ENCODE measurements at places on chromosomes 1 and 21.

- DNase-seq = no peak
These were observed 98.7 kb downstream of the NCAM2 start for GRCh38 chr21:21096956-21097355.

DNA sequence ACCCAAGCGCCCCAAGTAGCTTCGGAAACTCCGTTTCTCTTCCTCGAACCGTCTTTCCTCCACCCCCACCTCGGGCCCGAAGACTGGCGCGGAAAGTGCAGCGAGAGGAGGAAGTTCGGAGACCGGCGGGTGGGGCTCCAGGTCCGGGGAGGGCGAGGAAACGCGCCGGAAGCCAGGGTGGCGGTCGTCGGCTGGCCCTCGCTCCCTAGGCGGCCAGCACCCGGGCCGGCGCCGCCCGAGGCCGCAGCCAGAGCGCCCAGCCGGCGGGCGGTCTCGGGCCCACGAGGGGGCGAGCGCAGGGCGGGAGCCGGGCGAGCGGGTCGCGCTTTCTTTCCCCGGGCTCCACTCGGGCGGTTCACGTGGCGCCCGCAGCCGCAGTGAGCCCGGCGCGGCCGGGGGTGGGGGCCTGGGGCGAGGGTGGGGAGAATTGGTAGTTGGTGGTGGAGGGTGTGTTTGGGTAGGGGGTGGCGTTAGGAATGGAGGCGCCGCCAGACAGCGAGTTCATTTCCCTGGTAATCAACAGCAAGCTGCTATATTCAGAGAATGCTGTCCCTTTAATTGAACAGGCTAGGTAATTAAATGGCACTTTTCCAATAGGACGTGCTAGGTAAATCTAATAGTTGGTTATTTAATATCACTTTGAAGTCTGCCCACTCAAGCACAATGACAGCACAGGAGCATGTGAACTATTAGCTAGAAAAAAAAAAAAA is 6.7 kb downstream of the LMO4 start:
- peak; percentile 37 for DNase-seq

- DNase-seq = no peak
These were observed 95.3 kb upstream of the ACTRT2 start for GRCh38 chr1:2925918-2926317.

DNA sequence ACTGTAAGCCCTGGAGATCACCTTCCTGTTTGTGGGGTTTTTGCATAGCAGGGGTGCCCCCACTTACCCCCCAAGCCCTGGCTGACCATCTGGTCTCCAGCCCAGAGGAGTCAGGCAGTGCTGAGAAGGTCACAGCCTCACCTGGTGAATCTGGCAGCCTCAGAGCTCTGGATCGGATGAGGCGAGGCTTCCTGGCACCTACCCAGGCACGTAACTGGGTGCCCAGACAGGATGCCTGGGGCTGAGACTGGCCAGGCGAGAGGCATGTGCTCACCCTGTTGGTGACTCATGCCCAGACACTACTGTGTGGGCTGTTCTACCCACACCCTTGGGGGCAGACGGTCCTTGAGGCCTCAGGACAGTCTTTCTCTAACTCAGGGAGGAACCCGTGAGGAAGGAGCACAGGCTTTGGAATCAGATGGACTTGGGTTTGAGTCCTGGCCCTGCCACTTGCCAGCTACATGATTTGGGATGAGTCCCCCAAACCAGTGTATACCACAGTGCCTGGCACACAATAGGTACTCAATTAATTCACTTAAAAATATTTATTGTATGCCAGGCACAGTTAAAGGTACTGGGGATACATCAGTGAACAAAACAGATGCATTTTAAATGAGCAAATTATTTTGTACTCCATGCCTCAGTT is 15.1 kb upstream of the PADI3 start:
- DNase-seq = no peak

DNA sequence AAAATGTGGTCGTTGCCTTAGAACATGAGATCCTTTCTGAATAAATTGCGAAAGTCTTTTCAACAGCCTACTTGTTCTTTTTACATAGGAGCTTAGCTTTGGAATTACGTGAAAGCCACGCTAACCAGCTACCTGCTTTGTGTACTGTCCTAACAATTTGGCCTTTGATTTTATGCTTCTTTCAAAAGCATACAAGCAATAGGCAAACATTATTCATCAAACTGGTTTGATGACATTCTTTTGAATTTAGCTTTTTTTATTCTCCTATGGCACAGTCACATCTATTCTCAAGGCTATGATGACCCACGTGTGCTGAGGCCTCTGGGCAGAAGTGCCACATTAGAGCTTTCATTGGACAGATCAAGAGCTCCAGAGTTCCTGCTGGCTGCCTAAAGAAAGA is 178.0 kb upstream of the DPT start:
- DNase-seq = no peak

DNA sequence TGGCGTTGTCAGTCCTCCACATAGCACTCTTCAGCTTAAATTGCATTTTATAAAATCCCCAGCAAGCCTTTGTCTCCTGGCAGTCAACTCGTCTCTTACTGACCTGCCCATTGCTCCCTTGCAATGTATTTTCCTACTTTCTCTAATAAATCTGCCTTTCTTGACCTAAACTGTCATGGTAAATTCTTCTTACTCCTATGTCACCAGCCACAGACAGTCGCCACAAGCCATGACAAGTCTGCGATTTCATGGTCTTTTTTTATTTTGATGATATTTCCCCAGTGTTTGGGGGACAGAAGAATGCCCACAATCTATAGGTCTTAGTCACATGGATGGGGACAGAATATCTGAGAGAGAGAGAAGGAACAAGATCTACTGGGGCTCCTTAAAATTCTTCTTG is 8.4 kb downstream of the IFNAR2 start:
- DNase-seq = no peak

GRCh38 chr1:93958726-93959100 is 49.5 kb upstream of the GCLM start:
- DNase-seq = no peak

DNA sequence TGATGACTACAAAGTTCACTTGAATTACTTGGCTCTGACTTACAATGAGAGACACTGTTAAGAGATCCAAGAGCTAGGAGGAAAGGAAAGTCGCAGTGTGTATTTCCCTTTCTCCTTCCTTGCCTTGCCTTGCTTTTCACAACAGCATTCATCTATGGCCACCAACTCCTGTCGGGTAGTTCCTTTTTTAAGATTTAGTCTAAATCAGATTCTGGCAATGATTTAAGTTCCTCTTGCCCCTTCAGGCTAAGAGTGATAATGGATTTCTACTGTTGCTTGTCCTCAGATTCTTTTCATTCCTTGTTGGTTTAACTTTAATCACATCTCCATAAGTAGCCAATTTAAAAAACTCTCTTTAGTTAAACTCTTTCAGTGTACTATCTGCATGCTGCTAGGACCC is 91.9 kb downstream of the GTF2B start:
- DNase-seq = no peak

GRCh38 chr1:232923739-232924386 is 26.5 kb upstream of the NTPCR start:
- peak; percentile 11 for DNase-seq

DNA sequence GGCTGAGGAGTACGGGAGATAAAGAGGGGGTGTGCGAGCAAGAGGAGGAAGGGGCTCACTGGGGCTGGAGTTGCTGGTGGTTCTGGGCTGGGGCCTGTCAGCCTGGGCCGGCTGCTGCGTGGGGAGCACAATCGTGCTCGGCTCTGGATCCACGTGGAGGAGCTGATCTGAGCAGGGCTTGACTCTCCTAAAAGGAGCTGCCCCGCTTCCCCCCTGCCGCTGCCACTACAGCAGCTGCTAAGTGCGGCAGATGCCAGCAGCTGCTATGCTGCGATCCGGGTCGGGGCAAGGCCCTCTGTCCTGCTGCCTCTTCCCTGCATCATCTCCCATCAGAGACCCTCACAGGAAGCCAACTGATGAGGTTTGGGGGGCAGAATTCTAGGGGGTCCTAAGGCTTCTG is 165.9 kb downstream of the PCBP3 start:
- DNase-seq = no peak

GRCh38 chr1:174786760-174787159 is 213.0 kb upstream of the CACYBP start:
- DNase-seq = no peak

DNA sequence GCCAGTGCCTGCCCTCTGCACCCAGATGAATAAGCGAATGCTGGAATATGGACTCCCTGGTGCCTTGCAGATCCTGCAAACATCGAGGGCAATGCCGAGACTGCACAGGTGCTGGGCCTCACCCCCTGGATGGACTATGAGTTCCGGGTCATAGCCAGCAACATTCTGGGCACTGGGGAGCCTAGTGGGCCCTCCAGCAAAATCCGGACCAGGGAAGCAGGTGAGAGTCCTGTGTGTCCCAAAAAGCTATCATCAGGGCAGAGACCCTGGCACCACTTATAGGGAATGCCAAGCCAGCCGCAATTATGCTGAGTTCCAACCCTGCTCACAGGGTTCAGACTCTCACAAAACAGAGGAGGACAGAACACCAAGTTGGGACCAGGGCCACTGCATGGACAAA is 17.2 kb downstream of the TMEM81 start:
- no peak for DNase-seq

- DNase-seq = no peak
These were observed 843 bp downstream of the DIP2A start for GRCh38 chr21:46459356-46460112.

GRCh38 chr1:53384796-53385195 is 56.9 kb upstream of the LRP8 start:
- no peak for DNase-seq

GRCh38 chr1:229623838-229624237 is 2.1 kb downstream of the TAF5L start:
- DNase-seq = no peak

DNA sequence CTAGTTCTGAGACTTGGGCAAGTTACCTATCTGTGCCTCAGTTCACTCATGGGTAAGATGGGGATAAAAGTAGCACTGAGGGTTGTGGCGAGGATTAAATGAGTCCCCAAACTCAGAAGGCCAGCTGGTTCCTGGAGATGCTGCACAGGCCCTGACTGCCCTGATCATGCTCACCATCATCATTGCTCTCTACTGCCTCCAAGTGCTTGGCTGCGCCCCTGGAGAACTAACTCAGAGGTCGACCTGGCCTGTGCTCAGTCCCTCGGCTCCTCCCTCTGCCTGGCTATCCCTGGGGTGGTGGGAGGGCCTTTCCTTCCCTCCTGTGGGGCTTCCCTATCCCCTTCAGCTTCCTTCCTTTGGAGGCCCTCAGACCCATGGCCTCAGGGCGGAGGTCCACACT is 5.6 kb downstream of the SLC5A9 start:
- no peak for DNase-seq

GRCh38 chr1:75132242-75132811 is 1.9 kb upstream of the LHX8 start:
- no peak for DNase-seq

DNA sequence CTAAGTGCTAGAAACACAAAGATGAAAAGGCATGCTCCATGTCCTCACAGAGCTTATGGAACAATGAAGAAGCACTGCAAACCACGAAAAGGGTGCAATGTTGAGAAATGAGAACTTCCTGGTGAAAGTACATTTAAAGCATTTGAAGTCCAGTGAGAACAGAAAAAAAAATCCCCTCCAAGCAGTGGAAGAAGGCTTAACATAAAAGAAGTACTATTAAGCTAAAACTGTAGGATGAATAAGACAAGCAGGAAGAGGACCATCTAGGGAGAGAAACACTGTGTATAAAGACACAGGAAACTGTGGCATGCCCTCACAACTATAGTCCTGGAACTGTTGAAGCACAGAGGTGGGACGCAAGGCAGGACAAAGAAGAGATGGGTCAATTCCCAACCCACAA is 10.0 kb downstream of the TP53BP2 start:
- no peak for DNase-seq

DNA sequence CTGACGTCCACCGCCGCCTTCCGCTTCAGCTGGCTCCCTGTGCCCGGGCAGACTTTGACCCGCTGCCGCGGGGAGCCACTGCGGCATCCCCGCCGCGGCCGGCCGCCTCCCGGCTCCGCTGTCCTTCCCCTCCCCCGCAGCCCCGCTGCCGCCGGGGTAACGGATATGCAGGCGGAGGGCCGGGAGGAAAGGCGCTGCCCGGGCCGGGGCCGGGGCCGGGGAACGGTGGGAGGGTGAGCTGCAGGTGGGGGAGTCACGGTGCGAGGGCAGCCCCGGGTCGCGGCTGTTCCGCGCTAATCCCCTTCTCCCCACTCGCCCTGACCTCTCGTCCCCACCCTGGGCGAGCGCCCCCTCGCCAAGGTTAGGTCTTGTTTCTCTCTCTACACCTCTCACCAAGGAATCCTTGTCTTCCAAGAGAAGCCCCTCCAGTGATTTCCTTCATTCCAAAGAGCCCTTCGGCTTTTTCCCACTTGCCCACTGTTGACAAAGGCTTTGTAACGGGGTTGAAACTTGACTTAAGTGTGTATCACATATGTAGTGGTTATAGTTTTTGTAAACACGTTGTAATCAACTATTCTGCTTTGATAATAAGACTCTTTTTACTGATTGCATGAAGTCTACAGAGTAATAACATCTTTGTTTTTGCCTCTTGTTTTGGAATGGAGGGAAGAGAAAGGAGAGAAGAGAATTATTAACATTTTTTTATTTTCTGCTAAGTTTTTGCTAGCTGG is 669 bp downstream of the XPR1 start:
- DNase-seq = peak; percentile 52

DNA sequence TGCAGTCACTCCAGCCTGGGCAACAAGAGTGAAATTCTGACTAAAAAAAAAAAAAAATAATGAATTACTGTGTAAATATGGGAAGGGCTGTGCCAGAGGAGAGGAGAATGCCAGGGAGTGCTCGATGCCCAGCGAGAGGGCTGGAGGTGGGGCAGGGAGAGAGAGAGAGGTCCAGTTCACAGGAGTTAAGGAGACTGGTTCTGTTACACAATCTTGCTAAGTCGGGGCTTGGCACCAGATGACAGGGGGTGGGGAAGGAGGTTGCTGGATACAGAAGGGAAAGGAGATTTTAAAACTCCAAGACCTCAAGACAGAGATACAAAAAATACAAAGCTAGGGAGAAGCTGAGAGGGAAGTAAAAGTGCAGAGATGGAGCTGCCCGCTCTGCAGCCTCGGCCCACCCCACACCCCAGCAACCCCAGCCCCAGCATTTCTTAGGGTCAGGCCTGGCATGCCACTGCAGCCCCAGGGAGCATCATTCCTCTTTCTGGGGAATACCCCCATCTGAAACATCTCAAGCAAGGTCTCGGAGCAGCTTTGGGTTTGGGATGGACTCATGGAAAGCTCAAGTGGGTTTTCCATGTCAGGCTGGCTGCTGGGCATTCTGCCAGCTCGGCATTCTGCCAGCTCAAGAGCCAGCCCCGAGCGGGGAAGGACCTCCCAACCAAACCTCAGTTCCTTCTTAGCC is 991 bp downstream of the SELENBP1 start:
- DNase-seq = no peak

GRCh38 chr1:226845624-226846023 is 24.8 kb upstream of the PSEN2 start:
- DNase-seq = no peak

GRCh38 chr1:9197186-9198099 is 37.1 kb upstream of the H6PD start:
- DNase-seq = no peak

DNA sequence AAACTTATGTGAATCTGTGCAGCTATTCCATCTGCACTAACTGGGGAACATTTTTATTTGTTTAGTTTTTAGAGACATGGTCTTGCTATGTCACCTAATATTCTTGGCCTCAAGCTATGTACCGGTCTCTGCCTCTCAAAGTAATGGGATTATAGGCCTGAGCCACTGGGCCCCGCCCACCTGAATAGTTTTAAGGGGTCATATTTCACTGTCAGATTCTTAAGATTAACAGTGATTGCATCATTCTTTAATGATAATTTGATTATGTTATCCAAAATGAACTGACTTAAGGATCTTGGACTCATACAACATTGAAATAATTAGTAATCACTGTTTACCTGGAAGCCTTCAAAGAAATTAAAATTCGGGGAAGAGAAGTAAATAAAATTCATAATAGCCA is 12.6 kb upstream of the KLF18 start:
- no peak for DNase-seq
